ENCODE measurements at places on chromosomes 7 and 10. TPM values are rescaled to one million over a fixed set of nuclear protein-coding genes. Genes with fewer than 3 reads are reported as not detected.

Gene CCDC172
- not detected for total RNA-seq

Gene MYPN
- total RNA-seq: not detected

Gene BRI3
- total RNA-seq: 63.2 TPM

Gene CCDC3
- total RNA-seq: 0.06 TPM

Gene BMPER
- not detected for total RNA-seq

Gene OR6V1
- not detected for total RNA-seq

Gene LGI1
- not detected for total RNA-seq

Gene NACAD
- 0.10 TPM for total RNA-seq

Gene FAM13C
- total RNA-seq: not detected

Gene LLCFC1
- total RNA-seq: not detected

Gene AOC1
- not detected for total RNA-seq

Gene PDE6C
- total RNA-seq: not detected

Gene TSPAN12
- 0.41 TPM for total RNA-seq

Gene ARHGAP12
- total RNA-seq: 22.1 TPM

Gene NPY4R2
- total RNA-seq: not detected

Gene TWIST1
- 0.16 TPM for total RNA-seq

Gene ADRA2A
- total RNA-seq: 0.13 TPM

Gene KLF14
- not detected for total RNA-seq

Gene IRF5
- 2.2 TPM for total RNA-seq

Gene EPHA1
- 23.8 TPM for total RNA-seq

Gene SLC26A5
- 0.22 TPM for total RNA-seq

Gene PPP1R17
- not detected for total RNA-seq

Gene PALS2
- 60.0 TPM for total RNA-seq

Gene ZNF33B
- 58.7 TPM for total RNA-seq

Gene HOXA13
- total RNA-seq: not detected

Gene PARG
- total RNA-seq: 33.8 TPM

Gene LIPK
- not detected for total RNA-seq

Gene CALHM3
- not detected for total RNA-seq
